Neural cell (in vitro differentiated cells): ENCODE measurements at places on chromosomes 11 and 22. TPM values are rescaled to one million over a fixed set of nuclear protein-coding genes. Genes with fewer than 3 reads are reported as not detected.

Gene MRPL17
- polyA plus RNA-seq: 23.0 and 28.3 TPM in 2 replicates

Gene PHOX2A
- polyA plus RNA-seq: not detected in 2 replicates

Gene MAJIN
- polyA plus RNA-seq: not detected in 2 replicates

Gene SPA17
- polyA plus RNA-seq: 19.1 and 21.3 TPM in 2 replicates

Gene FGF4
- polyA plus RNA-seq: not detected in 2 replicates

Gene TPBGL
- polyA plus RNA-seq: not detected in 2 replicates

Gene RBMXL2
- not detected in 2 replicates for polyA plus RNA-seq

Gene SYCE3
- polyA plus RNA-seq: not detected in 2 replicates

Gene TREH
- 0.12 TPM in 1 of 2 replicates, not detected in the other for polyA plus RNA-seq

Gene PARVG
- polyA plus RNA-seq: not detected in 2 replicates

Gene LRRC74B
- not detected in 2 replicates for polyA plus RNA-seq

Gene ARHGAP20
- polyA plus RNA-seq: 1.2 and 1.8 TPM in 2 replicates

Gene KDELR3
- not detected in 2 replicates for polyA plus RNA-seq
